ENCODE measurements at places on chromosomes 6 and 20.

DNA sequence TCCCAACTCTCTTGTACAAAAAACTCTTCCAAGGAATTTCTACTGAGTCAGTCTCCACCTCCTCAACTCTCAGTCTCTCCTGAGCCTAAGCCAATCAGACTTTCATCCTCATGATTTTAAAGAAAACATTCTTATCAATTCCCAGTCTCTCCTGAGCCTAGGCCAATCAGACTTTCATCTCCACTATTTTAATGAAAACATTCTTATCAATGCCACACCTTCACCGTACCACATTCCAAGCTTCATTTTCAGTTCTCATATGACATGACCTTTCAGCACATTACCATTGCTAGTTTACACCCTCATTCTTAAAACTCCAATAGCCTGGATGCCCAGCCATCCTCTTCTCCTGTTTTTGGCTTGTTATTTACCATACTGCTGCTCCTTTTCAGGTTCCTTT is 42.5 kb downstream of the SYNE1 start:
- DNase-seq, result no peak

DNA sequence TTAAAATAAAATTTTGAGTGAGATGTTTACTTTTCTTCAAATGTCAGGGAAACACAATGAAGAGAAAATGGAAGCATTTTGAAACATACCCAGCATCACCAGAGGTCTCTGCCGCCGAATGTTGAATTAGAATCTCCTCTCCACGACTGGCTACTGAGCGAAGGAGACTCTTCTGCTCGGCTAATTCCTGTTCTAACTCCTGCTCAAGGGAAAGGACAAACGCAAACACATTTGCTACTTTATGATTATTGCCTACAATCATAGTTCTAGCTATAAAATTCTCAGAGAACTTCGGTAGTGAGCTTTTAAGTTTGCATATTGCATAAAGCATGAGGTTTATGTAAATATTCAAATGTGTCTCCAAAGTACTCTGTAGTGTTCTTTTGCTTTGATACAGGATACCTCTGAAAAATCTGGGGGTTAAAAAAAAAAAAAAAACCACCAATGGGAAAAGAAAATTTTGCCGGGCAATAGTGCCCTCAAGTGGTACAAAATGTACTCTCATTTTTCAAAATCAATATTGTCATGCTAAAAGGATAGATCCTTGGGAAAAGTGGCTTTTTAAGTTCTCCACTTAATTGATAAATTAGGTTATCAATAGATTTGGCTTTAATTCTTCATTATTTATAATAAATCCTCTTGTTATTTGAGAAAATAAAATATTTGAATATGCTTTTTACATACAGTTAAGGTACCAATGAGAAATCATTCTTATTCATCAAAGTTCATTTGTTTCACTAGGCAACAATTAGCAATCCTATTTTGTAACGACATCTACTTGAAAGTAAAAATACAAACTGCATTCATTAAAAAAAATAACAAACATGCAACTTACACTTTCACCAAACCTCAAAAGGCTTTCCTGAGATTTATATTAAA is 369.0 kb downstream of the SYNE1 start:
- no peak for DNase-seq

DNA sequence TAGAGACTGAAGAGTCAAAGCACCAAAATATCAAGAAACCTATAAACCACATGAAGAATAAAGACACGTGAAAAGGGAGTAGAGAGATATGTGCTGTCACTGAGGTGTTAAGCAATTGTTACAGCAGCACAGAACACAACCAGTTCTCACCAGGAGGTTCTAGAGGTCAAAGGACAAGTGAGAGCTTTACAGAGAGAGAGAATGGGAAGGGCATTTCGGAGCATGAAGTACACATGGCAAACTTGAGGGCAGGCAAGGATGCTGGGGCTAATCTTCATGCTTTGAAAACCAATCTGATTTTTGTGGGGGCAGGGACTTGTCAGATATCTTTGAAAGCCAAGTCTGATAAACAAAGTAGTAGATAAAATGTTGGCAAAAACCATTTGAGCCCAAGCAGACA is 142.3 kb upstream of the NRSN1 start:
- no peak for DNase-seq

DNA sequence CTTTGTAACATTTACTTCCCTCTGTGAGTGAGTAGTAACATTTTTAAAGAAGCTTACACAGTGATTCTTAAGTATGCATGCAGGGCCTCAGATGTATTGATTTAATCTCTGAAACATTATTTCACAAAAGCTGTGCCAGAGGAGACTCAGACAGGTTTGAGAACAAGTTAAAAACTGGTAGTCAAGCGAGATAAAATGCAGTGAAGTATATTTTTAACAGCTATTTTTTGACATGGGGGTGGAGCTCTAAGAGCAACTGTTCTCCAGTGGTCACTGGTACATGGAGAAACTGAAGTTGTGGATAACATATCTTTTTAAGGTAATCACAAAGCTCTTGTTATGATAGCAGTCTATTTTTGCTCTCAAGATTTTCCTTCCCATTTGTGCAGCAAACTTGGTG is 20.4 kb downstream of the DSTN start:
- DNase-seq, result no peak
